Caudate nucleus (tissue), 63 donors: ENCODE measurements at places on chromosomes 5 and 9.

- DNase-seq = no peak
These were observed 56.0 kb downstream of the PLK2 start for GRCh38 chr5:58403822-58404433.

GRCh38 chr5:57738301-57738700, 255.7 kb upstream of the ACTBL2 start:
- no peak for DNase-seq

- DNase-seq = no peak
These were observed 23.4 kb downstream of the SFXN1 start for GRCh38 chr5:175501759-175502158.

- no peak for DNase-seq
These were observed 407.7 kb upstream of the GRAMD2B start for GRCh38 chr5:126015235-126016181.

DNA sequence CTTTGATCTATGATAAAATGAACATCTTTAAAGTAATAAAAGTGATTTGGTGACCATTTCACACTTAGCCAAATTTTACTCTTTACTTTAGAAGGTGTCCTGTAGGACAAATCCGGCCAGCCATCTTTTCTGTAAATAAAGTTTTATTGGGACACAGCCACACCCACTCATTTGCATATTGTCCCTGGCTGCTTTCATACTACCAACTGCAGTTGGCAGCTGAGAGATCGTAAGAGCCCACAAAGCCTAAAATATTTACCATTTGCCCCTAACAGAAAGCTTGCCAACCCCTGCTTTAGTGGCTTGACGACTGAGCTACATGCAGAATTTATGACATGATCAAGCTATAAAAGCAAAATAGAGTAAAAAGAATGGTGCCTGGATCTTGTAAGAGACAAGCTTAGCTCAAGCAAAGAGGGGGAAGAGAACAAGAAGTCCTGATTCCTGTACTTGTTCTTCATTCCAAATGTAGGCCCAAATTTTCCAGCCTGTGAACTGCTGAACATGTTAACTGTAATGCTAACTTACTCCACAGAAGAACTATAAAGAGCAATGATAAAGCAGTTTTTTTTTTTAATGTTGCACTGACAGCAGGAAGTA, 7.4 kb upstream of the FBXO10 start:
- no peak for DNase-seq

DNA sequence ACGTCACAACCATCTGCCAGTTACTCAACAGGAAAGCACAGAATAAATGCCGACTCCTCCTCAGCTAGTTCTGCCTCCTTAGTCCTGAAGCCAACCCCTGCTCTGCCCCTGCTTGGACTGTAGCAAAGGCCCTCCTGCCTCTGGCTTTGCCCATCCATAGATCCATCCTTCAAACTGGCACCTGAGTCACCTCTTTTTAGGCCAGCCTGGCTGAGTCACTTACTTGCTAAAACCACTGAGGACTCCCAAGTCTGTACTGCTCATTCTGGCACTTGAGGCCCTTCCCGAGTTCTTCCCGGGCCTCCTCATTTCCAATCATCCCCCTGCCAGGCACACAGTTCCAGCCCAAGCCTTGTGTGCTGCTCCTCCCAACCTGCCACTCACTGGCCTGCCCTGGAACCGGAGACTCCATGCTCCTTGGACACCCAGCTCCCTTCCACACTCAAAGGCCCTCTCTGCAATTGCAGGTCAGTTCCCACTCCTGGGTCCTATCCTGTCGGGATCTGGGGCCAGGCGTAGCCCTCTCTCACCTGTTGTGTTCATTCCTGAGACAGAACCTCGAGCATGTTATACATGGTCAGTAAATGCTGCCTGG, 220.1 kb downstream of the DAB2IP start:
- DNase-seq = no peak

DNA sequence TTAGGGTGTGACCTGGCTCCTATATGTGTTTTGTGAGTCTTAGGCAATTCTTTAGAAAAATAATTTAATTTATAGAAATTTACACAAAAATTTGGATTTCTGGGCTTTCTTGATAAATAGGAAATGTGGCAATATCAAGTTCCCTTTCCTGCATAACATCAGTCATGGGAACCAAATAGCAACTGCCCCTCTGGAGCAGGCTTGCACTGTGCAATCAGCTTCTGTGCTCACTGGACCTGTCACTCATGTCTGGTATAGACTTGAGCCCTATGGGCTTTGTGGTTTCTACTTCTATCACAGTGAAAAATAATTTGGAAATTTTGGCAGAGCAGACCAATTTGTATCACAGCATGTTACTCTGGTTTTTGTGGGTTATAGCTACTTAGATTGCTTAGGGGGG, 131.7 kb downstream of the ADGRV1 start:
- no peak for DNase-seq

DNA sequence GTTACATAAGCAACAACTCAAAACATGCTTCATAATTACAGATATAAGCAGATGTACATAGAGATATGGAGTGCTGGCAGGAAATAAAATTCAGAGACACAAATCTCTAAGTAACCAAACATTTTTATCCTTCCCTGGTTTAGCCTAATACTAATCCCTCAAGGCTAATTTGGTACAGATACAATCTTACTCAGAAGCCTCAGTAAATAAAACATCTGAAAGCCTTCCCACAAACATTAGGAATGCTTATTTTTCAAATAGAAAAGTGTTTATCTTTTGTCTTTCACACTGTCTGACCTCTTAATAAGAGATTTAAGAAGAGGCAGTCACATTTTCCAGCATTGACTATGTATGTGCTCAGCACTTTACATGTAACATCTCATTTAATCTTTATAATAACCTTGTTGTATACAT, 399.4 kb downstream of the ARRDC3 start:
- no peak for DNase-seq

GRCh38 chr9:98230789-98231188, 24.7 kb downstream of the TBC1D2 start:
- no peak for DNase-seq

DNA sequence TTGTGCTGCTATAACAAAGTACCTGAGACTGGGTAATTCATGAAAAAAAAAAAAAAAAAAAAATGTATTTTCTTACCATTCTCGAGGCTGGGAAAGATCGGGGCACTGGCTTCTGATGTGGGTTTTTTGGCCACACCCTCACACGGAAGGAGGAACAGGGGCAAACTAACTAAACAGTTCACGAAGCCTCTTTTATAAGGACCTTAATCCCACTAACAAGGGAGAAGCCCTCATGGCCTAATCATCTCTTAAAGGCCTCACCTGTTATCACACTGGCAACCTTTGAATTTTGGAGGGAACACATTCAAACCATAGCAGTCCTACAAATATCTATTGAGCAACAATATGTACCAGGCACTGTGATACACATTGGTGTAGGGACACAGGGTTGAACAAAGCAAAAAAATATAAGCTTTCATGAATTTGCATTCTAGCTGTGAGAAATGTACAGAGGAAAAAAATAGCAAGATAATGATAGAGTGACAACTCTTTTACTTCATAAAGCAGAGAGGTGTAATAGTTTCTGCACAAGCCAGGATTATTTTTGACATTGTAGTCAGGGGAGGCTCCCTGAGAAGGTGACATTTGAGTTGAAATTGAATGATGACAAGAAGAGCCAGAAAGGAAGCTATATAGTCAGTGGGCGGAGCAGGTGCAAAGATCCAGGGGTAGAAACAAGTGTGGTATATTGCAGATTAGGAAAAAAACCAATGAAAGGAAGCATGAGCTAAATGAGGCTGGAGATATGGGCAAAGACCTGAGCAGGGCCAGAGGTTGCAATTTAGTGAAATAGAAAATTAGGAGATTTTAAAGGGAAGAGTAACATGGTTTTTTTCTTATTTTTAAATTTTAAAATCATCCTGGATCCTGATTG, 68.1 kb upstream of the GRAMD2B start:
- no peak for DNase-seq

- DNase-seq = no peak
These were observed 2.3 kb downstream of the P4HA2 start for GRCh38 chr5:132225165-132226032.

DNA sequence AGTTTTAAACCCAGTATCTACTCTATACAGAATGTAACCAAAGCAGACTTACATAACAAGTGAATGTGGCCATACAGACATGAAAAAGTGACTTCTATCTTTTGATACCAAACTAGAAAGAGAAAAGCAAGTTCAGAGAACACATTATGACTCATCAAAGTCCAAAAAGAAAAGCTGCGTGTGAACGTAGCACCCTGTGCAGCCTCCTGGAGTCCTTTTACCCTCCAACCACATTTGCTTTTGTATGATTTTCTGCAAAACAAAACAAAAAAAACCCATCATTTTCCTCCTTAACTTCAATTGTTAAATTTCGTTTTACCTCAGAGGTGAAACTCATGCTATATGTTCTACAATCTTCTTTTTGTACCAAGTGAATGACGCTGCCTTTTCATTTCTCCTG, 2.8 kb upstream of the SMARCA2 start:
- DNase-seq = no peak

- no peak for DNase-seq
These were observed 98.6 kb upstream of the FER start for GRCh38 chr5:108649106-108649505.

DNA sequence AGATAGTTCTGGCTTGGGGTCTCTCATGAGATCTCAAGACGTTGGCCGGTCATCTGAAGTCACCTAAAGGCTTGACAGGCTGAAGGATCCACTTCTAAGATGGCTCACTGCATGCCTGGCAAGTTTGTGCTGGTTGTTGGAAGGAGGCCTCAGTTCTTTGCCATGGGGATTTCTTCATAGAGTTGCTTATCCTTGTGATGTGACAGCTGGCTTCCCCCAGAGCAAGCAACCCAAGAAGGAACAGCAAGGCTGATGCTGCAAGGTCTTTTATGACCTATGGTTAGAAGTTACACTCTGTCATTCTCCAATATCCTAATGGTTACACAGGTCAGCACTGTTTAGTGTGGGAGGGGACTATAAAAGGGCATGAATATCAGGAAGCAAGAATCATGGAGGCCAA, 20.7 kb upstream of the GRPEL2 start:
- no peak for DNase-seq

DNA sequence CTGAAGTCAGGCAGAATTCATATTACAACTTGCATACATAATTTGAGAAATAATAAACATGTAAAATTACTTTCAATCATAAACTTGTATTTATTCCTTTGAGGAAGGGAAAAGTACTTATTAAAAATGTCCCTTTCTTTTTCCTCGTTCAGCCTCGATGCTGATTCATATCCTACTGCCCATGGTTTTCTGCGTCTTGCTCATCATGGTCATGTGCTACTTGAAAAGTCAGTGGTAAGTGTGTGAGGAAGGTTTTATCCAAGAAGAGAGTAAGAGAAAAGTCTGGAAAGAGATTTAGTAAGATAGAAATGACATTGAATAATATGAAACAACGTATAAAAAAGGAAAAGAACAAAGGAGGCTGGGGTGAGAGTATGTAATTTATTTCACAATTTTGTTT, 85.9 kb downstream of the OSMR start:
- no peak for DNase-seq

GRCh38 chr9:133163504-133164172, at the start of gene GBGT1:
TSS of gene GBGT1 (minus strand) at chr9:133163914. CDS start at chr9:133162412, 1,502 bp downstream.
- no peak for DNase-seq

DNA sequence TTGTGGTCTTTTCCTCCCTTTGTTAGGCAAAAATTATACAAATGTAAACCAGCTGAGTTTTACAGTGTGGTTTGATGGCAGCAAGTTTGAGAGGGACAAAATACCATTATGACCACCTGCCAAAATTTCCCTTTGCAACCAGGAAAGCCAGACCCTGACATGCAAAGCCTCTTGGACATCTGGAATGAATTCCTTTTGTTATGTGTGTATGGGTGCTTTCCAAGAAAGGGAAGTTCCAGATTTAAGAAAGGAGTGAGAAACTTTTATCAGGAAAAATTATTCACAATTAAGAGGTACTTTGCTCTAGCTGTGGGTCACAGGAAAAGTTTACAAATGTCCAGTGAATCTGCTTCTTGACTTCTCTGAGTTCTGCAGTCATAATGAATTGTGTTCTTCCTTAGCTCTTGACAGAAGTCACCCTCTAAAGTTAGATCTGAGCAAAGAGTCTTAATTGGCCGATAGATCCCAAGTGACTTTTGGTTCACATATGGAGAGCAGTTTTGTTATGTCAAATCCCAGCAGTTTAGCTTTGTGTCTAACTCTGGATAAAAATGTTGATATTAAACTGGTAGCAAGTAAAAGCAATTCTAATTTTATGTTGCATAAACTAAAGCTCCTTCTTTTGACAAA, 295.9 kb upstream of the ZNF608 start:
- DNase-seq = no peak

DNA sequence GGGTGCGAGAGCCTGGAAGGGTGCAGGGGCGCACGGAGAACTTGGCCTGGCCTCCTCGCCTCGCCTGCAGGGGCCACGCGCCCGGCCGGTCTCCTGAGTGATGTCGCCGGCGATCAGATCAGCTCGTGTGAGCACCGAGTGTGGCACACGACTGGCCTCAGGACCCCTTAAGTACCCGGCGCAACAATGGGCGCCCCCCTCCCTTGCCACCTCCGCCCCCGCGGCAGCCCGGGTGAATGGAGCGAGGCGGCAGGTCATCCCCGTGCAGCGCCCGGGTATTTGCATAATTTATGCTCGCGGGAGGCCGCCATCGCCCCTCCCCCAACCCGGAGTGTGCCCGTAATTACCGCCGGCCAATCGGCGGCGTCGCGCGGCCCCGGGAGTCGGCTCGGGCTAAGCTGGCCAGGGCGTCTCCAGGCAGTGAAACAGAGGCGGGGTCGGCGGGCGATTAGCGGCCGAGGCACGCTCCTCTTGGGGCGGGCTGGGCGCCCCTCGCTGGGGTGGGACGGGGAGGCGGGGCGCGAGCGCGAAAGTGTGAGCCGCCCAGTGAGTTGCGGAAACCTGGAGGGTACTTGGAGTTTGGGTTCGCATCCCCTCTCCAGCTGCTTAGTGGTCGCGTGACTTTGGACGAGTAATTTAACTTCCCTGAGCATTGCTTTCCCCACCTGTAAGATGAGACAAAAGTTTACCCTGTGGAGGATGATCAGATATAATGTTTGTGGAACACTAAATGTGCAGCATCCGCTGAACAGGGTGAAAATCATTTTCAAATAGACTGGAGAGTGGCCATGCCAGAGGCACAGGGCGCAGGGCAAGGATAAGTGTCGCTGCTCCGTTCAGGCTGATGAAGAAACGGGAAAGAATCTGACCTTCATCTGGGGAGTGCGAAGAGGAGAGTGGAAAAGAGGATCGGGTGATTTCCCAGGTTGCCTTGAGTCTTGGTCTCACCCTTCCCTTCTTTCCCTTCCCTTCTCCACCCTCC, at the start of gene NEUROG1:
Gene NEUROG1, minus strand, starts transcription at position 145 of the 982 bp plus-strand sequence. CDS start 274 bp downstream, outside the sequence.
- DNase-seq = no peak

GRCh38 chr9:80843028-80843427, 846.3 kb downstream of the TLE1 start:
- DNase-seq = no peak

GRCh38 chr9:18566121-18566520, 92.2 kb downstream of the ADAMTSL1 start:
- DNase-seq = no peak
